GM13977 (cell line): ENCODE measurements at places on chromosomes 1 and 21.
A peak's percentile ranks its signal among the peaks of the same experiment; 100 is the strongest.

- no peak for DNase-seq
These were observed 14.7 kb upstream of the MFSD2A start for GRCh38 chr1:39940253-39940652.

DNA sequence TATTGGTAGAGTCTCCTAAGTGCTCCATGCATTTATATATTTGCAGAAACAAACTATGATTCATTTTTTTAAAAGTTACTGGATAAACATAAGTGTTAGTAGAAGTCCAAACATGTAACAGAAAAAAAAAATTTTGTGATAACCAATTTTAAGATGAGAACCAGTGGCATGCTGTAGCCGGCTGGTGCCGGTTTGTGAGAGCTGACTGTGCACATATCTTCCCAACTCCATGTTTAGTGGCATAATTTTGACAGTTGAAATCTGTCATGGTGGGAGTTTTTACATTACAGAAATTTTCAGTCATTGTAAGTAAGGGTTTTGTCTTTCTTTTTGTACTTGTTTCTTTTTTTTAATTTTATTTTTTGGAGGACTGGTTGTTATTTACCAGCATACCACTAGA is 141.2 kb downstream of the TTLL7 start:
- DNase-seq = no peak

- DNase-seq = no peak
These were observed 16.4 kb downstream of the TEX38 start for GRCh38 chr1:46687921-46688509.

DNA sequence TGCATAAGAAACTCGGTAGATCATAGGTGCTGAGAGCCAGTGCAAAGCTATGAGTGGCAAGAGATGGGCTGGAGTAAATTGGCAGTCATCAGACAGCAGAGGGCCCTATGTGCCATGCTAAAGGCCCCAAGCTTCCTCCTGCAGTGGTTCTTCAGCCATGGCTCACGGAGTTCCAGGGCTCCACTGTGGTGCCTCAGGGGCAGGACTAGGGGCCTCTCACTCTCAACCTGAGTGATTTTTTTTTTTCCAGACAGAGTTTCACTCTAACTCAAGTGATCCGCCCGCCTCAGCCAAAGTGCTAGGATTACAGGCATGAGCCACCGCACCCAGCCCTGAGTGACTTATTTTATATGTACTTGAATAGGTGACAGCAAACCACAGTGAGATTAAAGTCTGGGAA is 10.4 kb upstream of the GJA8 start:
- DNase-seq = no peak

DNA sequence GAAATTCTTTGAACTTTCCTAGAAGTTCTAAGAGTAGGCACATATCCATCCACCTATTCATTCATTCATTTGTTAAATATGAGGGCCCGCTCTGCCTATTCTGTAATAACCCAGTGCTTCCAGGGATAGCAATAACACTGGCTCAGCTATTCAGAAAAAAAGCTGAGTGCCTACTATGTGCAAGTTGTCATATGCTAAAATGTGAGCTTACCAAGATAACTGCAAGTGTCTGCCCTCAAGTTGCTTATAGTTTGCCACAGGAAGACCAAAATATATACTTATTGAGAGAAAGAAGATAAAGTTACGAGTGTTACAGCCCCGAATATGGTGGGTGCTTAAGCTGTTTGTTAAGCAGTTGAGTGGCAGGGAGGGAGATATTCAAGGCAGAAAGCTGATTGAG is 39.6 kb downstream of the CD55 start:
- DNase-seq = no peak

DNA sequence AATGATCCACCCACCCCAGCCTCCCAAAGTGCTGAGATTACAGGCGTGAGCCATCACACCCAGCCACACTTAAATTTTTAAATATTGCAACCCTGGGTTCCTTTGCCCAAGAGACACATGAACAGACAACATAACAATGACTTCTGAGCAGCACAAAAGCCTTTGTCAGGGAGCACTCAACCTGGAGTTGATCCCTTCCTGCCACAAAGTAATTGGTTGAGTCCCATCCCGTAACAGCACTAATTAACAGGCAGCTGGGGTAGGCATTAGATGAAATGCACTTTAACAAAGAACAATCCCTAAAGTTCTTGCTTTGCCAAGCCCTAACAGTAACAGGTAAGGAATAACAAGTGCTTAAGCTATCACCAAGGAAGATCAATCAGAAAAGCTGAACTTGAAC is 5.9 kb upstream of the BCAR3 start:
- no peak for DNase-seq

- no peak for DNase-seq
These were observed 48.1 kb downstream of the KANK4 start for GRCh38 chr1:62271134-62271533.

DNA sequence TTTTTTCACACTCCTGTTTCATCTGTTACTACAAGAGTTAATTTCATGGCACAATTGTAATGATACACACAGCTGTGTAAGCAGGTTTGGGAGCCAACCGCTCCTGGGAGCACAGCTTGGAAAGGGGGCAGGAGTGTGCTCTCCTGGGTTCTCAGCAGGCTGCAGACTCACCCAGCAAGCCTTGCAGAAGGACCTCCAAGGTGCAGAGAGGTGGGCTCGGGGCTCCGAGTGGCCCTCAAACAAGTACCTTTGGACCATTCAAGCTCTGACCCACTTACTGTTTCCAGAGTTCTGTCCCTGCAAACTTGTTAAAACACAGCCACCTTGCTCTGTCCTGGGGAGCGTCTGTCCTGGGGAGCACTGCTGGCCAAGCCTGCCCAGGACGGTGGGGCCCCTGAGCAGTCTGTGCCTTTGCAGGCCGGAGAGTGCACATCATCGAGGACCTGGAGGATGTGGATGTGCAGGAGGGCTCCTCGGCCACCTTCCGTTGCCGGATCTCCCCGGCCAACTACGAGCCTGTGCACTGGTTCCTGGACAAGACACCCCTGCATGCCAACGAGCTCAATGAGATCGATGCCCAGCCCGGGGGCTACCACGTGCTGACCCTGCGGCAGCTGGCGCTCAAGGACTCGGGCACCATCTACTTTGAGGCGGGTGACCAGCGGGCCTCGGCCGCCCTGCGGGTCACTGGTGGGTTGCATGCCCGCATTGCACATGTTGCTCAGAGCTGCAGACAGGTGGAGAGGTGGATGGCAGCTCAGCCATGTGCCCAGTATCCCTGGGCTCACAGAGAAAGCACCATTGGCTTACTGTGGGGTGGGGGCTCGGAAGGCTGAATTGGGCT is 78.0 kb downstream of the OBSCN start:
- no peak for DNase-seq

- DNase-seq = no peak
These were observed 110.1 kb downstream of the CSMD2 start for GRCh38 chr1:34054920-34055319.

DNA sequence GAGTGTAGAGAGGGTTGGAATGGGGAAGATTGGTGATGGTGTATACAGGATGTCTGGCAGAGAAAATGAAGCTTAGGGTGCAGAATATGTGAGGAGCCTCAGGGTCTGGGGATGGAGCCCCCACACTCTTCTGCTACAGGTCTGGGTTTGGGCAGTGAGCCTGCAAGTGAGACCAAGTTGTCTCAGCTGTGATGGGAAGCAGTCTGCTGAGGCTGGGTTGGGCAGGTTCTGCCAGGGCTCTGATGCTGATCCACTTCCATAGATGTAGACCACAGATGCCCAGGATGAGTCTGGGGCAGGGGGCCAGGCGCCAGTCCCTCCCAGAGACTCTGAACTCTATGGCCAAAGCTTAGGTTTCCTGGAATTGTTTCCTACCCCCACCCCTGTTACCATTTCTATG is 516.9 kb downstream of the PTPRU start:
- no peak for DNase-seq

DNA sequence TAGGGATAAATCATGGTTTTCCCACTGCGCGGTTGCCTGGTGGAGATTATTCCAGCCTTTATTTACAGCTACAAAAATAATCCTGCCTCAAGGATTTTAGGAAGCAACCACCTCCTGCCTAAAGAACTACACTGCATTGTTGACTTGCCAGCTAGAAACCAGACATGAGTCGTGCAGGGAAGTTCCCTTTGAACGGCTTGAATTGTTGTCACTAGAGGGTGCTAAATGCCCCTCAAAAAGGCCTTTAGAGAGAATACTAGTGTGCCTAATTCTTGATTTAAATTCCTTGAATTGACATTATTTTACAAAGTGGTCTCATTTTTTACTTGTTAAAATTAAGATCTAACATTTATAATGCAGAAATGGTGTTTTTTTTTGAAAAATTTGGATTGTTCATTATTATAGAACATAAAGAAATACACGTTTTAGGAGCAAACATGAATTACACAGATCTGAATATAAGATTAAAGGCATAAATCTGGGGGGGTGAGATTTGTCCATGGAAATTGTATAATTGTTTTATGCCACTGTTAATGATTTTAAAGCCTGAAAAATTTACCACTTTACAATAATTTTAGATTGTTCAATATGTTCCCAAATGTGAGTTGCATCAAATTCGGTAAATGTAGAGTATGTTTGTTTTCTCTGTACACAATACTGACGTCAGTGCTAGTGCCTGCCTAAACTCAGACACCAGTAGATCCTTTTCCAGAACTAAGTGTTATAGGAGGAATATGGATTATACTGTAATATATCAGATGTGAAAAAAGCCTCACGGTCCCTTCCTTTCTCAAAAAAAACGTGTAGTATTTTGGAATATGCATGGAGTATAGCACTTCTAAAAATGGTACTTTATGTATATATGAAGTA is 7.6 kb upstream of the ERG start:
- peak; percentile 32 for DNase-seq

DNA sequence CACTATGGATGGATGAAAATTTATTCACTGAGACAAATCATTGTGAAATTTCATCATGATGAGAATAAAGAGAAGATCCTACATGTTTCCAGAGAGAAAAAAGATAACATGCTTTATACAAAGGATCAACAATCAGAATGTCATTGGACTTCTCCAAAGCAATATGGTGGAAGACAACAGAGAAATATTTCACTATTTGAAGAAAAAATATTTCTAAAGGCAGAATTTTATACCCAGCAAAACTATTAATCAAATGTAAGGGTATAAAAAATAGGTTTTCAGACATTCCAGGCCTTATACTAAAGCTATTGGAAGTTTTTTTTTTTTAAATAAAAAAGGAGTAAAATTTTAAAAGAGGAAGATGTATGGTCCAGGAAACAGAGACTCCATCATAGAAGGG is 100.6 kb upstream of the OLIG2 start:
- DNase-seq = no peak

DNA sequence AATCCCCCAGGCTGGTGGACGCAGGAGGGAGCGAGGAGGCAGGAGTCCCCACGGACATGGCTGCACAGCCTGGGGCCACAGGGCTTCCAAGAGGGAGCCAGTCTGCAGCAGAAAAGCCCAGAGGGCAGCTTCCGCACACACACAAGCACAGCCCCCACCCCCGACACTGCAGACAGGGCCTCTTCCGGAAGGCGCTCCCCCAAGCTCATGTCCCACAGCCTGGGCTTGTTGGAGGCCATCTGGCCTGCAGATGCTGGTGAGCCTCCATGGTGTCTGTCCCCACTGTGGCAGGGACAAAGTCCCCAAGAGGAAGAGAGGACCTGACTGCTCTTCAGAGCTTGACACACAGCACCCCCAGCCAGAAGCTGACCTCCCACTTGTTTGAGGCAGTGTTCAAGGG is 13.4 kb upstream of the KIAA1614 start:
- no peak for DNase-seq

DNA sequence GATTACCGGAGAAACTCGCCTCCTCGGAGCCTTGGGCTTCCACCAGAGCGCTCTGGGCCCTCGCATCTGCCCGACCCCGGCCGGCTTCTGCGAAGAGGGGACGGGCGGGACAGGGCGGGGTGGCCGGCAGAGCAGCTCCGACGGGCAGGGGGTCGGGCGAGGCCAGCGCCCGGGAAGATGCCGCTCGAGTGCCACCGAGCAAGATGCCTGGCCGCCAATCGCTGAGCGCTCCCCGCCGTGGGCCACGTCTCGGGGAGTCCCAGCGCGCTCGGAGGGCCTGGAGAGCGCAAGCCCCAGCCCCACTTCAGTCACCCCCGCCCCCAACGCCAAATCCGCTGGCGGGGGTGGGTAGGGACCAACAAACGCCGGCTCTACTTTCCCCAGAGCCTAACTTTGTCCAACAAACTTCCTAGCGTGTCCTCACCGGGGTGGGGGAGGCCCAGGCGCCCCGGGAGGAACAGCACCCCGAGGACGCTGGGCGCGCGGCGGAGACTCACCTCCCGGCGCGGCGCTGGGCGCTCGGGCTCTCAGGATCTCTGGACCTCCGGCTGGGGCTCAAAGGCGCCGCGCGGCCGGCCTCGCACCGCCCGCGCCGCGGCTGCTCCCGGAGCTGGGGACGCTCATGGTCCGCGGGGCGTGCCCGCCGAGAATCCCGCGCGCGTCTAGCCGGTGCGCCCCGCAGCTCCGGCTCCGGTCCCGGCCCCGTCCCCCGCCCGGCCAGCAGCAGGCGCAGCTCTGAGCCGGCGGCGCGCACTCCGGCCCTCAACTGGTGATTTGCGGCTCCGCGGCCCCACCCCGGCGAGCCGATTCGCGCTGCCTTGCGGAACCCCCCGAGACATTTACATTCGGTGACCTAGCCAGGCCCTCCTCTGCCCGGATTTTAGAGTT is at the start of gene BCAR3:
Gene BCAR3, minus strand, starts transcription at position 737 of the 888 bp plus-strand sequence. CDS start 6,907 bp downstream, outside the sequence.
- DNase-seq = peak; percentile 83

GRCh38 chr1:184036517-184036949 is 995 bp downstream of the COLGALT2 start:
- peak; percentile 42 for DNase-seq

DNA sequence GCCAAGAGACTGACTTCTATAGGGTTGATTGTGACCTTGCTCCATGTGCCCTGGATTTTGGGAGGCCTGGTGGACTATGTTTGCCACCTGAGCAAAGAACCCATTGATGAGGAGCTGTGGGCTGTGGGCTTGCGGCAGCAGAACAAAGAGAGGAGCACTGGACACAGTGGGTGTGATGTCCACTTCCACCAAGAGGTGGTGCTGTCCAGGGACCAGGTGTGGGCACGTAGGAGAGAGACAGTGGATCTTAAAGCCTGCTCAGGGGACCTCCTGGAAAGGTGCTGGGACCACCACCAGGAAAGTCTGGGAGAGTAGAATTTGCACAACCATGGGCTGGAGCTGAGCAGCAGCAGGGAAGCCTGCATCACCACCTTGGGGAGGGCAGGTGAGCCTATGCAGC is 106.7 kb upstream of the ETS2 start:
- DNase-seq = no peak

- peak; percentile 68 for DNase-seq
These were observed 126.7 kb downstream of the NR5A2 start for GRCh38 chr1:200154069-200154767.

- no peak for DNase-seq
These were observed 170.1 kb downstream of the SEC16B start for GRCh38 chr1:177799746-177800145.

- DNase-seq = no peak
These were observed 1063.4 kb downstream of the PLA2G4A start for GRCh38 chr1:187891993-187892682.

DNA sequence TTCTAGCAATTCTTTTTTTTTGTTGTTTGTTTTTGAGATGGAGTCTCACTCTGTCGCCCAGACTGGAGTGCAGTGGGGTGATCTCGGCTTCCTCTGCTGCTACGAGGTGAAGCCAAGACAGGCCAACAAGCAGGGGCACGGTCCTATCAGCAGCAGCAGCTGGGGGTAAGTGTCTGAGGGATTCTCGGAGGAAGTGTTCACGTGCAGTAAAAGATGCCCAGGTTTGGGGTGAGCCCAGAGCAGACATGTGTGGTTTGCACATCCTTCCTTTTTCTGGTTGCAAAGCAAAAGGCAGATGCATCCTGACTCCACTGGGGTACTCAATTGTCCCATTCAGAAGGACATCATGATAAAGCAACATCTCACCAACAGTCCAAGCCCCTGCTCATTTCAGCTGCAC is 27.7 kb downstream of the PIGP start:
- no peak for DNase-seq
